ENCODE measurements at places on chromosomes 11 and 22.

DNA sequence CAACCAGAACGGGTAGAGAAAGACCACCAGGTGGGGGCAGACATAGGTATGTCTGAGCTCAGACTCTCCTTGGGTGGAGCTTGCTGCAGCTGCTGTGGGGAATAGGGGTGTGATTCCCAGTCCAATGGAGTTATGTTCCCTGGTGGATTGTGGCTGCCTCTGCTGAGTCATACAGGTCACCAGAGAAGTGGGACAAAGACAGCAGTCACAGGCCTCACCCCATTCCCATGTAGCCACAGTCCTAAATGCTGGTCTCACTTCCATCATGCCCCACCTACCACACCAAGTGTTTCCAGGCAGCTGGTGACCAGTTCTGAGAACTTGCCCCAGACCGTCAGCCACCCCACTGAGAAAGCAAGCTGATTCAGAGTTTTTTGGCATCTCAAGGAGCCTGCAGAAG is 17.5 kb downstream of the OR52E5 start:
- no peak for DNase-seq

DNA sequence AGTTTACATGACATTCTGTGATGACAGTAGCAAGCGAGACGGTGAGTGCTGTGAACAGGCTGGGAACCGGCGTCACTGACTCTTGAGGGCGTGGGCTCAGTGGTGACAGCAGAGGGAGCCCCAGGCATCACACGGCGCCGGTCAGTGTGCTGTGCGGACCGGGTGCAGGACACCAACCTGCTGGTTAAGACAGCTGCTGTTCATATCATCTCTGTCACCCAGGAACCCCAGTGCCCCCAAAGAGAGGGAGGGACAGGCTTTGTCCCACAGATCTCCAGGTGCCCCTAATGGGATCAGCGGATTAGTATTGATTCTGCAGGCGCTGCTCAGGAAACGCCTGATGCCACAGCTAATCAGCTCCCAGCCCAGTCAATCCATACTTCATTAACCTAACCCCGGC is 18.4 kb downstream of the B3GAT1 start:
- no peak for DNase-seq

DNA sequence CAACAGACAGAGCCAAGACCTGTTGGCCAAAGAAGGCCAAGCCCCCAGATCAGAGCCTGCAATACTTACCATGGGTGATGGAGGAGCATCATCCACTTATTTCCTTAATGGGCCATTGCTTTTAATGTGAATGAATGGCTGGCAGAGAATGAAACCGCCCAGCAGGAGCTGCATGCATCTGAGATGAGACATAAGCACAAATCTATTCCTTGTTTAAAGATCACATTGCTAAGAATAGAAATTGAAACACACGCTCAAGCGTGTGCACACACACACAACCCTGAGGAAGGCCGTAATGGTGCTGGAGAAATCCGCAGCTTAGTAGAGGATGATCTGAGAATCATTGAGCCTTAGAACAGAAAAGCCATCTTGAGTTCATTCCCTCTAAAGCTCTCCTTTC is 5.3 kb upstream of the RRAS2 start:
- no peak for DNase-seq

- DNase-seq = no peak
Observed at GRCh38 chr22:23261900-23262450, 81.7 kb downstream of the BCR start.

GRCh38 chr11:3091081-3091845 is 34.0 kb upstream of the CARS1 start:
- DNase-seq = no peak

DNA sequence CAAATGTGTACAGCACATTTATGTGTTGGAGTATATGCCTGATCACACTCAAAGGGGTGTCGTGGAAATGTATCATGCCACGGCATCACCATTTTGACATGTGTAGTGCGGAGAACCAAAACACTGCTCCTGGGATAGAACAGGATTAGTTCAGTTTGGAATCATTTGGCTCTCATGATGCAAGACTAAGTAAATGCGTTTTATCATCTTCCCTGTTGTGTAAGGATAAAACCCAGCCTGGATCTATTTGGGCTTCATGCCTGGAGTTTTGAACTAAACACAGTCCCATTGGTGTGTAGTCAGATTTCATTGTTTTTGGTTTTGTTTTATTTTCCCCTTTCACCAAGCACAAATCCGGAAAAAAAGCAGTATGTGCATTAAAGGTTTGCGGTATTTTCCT is 574.3 kb downstream of the NTM start:
- DNase-seq = no peak

DNA sequence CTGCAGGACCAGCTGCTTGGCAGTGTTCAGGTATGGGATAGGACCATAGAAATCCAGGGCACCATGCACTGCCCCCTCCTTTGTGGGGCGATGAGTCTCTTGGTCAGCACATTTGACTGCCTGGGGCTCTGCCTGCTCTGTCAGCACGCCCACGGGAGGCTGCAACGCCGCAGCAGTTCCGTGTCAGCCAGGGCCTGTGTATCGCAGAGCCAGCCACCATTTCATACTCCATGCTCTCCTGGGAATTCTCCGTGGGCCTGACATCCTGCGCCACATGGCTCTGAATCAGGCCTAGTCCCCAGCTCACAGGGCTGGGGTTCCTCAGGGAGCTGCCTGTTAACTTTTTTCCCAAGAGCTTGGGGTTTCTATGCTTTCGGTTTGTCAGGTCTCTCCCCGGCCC is 16.9 kb upstream of the RELT start:
- DNase-seq = no peak

GRCh38 chr22:43060183-43060582 is 29.0 kb downstream of the TTLL1 start:
- DNase-seq = no peak

GRCh38 chr11:115324581-115325432 is 179.4 kb downstream of the CADM1 start:
- DNase-seq = peak; percentile 51

DNA sequence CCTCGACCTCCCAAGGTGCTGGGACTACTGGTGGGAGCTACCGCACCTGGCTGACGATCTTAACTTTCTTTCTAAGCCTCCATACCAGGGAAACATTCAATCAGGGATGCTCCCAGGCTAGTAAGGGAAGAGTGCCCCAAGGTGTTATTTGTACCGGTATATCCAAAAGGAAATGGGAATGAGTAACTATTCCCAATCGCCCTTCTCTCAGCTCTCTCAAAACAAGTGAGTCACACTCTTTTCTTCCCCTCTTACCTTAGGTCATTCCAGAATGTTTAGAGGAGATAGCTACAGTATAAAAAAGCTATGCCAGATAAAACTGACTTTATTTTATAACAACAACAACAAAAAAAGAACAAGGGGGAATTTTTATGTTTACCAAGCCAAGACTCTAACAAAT is 13.7 kb downstream of the DCDC1 start:
- no peak for DNase-seq

GRCh38 chr22:29138556-29139305 is 65.9 kb downstream of the KREMEN1 start:
- no peak for DNase-seq

- no peak for DNase-seq
Observed at GRCh38 chr11:8724682-8725081, 42.1 kb downstream of the RPL27A start.

- peak; percentile 80 for DNase-seq
Observed at GRCh38 chr11:6531267-6531752, 34.2 kb downstream of the DNHD1 start.

DNA sequence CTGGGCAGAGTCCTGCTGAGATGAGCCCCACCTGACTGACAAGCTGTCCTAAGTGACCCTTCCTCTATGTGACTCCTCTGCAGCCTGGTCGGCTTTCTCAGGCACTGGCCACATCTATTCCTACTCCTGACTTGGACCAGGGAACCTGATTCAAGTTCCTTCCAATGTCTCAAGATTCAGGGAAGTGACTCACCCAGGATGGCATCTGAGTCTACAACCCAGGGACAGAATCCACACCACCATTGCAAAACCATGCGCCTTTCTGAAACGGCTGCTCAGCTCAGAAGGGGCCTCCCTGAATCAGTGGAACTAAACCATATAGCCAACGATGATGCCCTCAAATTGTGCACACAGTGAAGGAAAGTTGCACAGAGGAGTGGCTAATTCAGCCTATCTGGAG is 63.9 kb upstream of the CSNK2A3 start:
- DNase-seq = no peak

GRCh38 chr22:46380581-46380980 is 45.1 kb downstream of the TRMU start:
- DNase-seq = no peak

- DNase-seq = no peak
Observed at GRCh38 chr11:17171343-17171742, 36.4 kb downstream of the PIK3C2A start.

DNA sequence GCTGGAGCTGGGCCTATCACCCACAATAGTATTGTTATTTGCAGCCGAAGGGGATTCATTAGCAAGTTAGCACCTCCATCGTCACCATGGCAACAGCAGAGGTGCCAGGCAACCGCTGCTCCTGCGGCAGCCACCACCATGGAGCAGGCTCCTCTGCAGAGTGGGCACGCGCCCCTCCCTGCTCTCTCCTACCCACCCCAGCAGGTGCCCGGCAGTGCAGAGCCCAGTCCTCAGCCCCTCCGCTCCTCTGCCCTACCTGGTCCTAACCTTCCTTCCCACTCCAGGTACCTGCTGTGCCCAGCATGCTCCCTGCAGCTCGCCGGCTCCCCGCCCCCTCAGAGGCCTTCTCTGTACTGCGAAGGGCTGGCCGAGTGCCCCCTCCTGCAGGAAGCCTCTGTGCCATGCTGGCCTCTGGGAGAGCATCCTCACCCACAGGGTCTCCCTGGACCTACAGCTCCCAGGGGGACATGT is 3.6 kb downstream of the DUSP8 start:
- no peak for DNase-seq

- no peak for DNase-seq
Observed at GRCh38 chr22:28734393-28734792, 7.2 kb downstream of the CHEK2 start.

GRCh38 chr22:49289822-49290679 is 537.6 kb downstream of the BRD1 start:
- no peak for DNase-seq
